ENCODE measurements at places on chromosomes 16 and 17.
A peak's percentile ranks its signal among the peaks of the same experiment; 100 is the strongest.

GRCh38 chr16:57611706-57612105 lies 16.7 kb upstream of the ADGRG1 start:
- DNase-seq, result no peak

GRCh38 chr16:60882816-60883215 lies 1153.4 kb downstream of the CDH8 start:
- no peak for DNase-seq

- no peak for DNase-seq
These were observed 28.2 kb upstream of the BRD7 start for GRCh38 chr16:50396761-50397535.

DNA sequence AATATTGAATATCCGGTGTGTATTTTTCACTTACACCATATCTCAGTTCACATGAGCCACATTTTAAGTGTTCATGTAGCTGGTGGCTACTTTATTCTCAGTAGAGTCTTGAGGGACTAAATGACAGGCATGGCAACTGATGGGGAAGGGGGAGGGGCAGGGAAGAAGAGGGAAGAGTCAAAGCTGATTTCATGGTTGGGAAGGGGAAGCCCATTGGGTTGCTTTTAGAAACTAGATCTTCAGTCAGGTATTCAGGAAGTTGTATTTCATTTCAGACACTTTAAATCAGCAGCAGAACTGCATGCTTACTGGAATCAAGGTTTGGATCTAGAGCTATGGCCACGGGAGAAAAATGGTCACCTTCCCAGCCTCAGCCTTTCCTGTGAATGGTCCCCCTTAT lies 2.9 kb upstream of the WIPI1 start:
- no peak for DNase-seq

GRCh38 chr17:258045-258734 lies 76.7 kb upstream of the DOC2B start:
- no peak for DNase-seq

DNA sequence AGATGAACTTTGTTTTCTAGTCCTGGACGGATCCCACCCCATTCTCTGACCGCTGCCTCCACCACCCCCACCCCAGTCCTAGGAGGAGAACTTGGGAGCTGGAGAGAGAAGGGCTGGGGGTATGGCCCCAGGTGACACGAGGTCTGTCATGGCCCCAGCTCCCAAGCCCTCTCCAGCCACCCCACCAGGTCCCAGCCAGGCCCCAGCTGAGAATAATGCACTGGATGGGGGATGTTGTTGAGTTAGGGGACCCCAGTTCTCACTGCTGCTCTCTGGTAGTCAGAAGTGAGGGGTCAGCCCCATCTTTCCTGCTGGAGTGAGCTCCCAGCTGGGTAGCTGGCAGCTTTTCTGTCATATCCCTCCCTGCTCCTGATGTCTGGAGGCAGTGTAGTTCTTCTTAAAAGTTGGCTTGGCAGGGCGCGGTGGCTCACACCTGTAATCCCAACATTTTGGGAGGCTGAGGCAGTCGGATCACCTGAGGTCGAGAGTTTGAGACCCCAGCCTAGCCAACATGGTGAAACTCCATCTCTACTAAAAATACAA lies 4.6 kb upstream of the COL1A1 start:
- DNase-seq, result no peak

- DNase-seq, result no peak
These were observed 134.5 kb upstream of the CHMP6 start for GRCh38 chr17:80856863-80857755.

DNA sequence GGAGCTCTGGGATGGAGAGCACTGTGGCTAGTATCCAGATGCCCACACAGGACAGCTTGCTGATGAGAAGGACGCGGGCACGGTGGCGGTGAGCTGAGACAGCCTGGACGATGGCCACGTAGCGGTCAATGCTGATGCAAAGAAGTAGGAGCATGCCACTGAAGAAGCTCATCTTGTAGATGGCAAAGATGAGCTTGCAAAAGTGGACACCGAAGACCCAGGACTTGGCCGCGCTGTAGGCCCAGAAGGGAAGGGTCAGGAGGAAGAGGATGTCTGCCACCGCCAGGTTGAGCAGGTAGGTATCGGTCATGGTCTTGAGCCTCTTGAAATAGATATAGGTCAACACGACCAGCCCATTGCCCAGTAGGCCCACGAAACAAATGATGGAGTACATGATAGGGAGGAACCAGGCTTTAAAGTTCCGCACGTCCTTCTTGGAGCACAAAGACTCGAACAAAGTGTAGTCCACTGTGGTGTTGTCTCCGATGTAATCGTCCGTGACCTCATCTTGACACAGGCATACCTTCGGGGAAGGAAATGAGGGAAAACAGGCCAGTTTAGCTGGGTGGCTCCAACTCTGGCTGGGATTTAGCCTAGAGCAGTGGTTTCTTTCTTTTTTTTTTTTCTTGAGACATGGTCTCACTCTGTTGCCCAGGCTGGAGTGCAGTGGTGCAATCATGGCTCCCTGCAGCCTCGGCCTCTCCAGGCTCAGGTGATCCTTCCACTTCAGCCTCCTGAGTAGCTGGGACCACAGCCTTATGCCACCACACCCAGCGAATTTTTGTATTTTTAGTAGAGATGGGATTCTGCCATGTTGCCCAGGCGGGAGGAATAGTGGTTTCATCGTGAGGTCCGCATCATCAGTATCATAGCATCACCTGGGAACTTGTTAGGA lies 9.7 kb downstream of the CCR7 start:
- DNase-seq, result no peak

DNA sequence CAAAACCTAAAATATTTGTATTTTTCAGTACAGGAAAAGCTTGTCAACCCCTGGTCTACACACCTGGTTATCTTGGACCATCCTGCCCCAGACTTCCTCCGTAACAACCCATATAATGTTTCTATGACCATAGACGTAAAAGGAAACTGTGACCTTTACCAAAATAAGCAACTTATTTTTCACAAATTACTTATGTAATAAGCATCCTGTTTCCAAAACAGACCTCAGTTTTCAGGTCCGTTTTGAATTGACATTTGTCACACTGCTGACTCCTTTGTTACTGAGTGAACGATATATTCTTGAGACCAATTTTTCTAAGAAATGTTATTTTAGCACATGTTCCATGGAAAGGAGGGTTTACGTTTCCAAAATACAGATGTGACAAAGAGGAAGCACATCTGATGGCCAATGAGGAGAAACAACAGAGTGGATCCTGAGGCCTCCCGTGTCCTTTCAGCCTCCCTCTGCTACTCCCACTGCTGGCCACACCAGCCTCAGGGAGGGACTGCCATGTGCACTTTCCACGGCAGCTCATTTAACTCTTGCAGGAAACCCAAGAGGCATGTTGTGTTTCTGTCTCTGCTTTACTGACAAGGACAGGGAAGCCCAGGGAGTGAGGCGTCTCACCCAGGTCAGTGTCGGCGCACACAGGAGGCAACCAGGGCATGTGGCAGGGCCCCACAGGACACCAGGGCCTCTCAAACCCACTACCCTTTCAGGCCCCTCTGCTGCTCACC lies 20.1 kb upstream of the ALDH3A1 start:
- DNase-seq, result no peak

GRCh38 chr16:47016700-47017133 lies 43.2 kb upstream of the DNAJA2 start:
- no peak for DNase-seq

- DNase-seq, result no peak
These were observed 2.1 kb upstream of the MFAP4 start for GRCh38 chr17:19388791-19389785.

GRCh38 chr16:89308391-89309333 lies 91.2 kb downstream of the ZNF778 start:
- no peak for DNase-seq

DNA sequence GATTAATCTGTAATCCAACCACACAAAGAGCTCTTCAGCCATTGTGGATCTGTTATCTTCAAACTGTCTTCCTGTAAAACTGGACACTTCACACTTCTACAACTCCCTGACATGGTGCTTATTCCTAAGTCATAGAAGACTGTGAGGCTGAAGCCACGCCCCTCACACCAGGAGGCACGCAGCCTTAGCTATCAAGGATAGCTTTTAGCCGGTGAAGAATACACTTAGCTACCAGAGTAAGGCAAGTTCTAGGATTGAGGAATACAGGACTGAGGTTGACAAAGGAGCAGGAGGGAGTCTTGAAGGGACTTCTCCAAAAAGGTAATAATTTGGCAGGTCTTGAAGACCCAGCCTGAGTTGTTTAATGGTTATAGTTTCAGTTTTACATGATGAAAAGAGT lies 79.8 kb upstream of the GAS7 start:
- no peak for DNase-seq

DNA sequence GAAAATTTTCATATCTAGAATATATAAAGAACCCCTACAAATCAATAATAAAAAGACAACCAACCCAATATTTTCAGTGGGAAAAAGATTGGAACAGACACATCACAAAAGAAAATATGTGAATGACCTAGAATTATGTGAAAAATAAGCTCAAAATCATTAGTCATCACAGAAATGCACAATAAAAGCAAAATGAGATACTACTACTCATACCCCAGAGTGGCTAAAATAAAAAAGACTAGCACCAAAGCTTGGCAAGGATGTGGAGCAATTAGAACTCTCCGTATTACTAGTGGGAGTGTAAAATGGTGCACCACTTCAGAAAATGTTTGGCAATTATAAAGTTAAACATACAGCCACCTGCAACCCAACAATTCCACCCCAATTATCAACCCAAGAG lies 48.0 kb upstream of the CDH5 start:
- peak; percentile 30 for DNase-seq

DNA sequence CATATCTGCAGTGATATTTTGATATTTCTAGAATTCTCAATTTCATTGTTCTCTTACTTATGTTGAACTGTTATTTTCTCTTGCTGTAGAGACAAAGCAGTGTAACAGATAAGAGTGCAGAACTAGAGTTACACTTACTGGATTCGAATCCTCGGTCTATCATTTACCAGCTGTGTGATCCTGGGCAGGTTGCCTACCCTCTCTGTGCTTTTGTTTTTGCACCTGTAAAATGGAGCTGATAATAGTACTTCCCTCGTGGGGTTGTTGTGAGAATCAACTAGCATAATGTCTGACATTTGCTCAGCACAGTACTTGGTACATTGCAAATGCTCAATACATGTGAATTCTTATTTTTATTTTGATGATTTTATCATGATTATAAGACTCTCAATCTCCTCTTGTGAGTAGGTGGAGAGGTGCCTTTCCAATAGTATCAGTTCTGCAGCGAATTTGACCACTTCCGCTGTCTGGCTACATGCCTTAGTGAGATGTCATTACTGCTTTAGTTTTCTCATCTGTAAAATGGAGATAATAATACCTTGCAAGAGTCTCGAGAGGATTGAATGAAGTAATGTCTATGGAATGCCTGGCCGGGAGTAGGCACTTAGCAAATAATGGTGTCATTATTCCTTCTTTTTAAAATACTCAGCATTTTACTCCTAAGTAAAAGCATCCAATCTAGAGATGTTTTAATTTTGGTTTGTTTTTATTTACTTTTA lies 312.2 kb upstream of the MAF start:
- no peak for DNase-seq

DNA sequence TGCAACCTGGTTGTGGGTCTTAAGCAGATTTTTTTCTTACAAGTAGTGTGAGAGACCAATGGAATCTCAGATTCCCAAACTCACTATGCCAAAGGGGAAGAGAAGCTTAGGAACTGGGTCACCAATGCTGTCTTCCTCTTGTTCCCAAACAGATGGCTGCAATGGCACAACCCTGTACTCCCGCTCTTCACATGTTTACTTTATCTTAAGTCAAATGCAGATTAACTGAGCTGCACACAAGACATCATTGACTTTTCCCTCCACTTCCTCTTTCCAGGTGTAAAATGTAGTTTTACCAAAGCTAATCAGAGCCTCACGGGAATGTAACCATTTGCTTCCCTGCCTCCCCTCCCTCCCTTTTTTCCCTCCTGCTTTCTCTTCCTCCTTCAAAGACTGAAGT lies 14.4 kb upstream of the CD300E start:
- DNase-seq, result no peak

DNA sequence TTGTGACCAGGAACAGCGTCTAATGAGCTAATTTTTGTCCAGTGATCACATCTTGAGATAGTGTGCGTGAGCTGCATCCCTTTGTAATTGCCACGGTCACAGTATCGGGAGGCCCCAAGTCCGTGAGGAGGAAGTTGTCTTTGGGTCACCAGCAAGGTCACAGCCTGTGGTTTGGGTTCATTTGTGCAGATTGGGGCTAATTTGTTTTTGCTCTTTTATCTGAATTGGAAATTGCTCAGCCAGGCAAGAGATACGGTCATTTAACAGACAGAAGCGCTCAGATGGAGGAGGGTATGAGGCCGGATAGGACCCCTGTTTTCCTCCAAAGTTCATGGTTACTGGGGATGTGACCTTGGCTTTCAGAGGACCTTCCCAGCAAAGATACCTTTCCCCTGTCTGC lies 174.1 kb downstream of the SNX29 start:
- DNase-seq, result no peak

GRCh38 chr17:81831957-81832607 lies 1.0 kb downstream of the MCRIP1 start:
- DNase-seq, result no peak

DNA sequence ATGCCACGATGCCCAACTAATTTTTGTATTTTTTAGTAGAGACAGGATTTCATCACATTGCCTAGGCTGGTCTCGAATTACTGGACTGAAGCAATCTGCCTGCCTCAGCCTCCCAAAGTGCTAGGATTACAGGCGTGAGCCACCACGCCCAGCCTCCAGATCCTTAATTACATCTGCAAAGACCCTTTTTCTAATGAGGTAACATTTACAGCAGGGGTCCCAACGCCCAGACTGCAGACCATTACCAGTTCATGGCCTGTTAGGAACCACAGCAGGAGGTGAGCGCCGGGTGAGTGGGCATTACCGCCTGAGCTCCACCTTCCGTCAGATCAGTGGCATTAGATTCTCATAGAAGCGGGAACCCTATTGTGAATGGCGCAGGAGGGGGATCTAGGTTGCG lies 4.0 kb upstream of the RAB11FIP4 start:
- no peak for DNase-seq

GRCh38 chr16:13435873-13436474 lies 484.0 kb upstream of the ERCC4 start:
- DNase-seq, result no peak

GRCh38 chr17:55294042-55294751 lies 29.4 kb downstream of the HLF start:
- no peak for DNase-seq

All from NCI-H1436 treated with DMSO at 0.1 percent for 48 hours (cell line).